ENCODE measurements at places on chromosomes 3 and 15.
A peak's percentile ranks its signal among the peaks of the same experiment; 100 is the strongest.

GRCh38 chr3:128665362-128666021 is 14.9 kb upstream of the RPN1 start:
- no peak for DNase-seq

GRCh38 chr3:124217542-124217941 is 225.6 kb upstream of the ROPN1 start:
- no peak for DNase-seq

GRCh38 chr15:51726302-51727073 is 11.0 kb downstream of the LYSMD2 start:
- no peak for DNase-seq

DNA sequence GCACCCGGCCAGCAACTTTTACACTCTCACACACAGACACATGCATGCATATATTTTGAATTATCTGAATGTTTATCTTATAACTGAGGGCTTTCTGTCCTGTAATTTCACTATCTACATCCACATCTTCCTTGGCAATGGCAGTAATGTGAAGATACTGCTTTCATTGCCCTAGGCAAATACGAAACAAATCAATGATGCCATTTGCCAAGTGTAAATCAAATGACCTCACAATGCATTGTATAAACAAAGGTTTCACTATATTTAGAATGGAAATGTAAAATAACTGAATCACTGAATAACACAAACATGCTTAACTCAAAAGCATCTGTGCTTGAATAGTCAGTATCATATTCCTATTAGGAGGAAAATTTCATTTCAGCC is 455.6 kb downstream of the TBL1XR1 start:
- DNase-seq = no peak

DNA sequence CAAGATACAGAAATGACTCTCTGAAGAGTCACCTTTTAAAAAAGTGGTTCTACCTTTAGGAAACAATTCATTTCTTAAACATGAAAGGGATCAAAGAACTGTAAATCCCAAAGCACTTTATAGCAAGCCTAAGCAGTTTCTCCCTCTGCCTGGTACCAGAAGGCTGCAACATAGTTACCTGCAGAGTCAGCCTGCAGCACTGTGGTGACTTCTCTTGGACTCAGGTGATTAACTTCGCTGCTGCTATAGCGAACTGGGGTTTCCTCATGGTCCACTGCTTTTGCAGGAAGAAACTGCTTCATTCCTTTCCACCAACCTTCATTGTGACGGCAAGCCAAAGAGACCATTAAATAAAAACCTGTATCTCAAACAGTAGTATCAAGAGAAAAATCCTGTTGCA is 37.3 kb downstream of the ST3GAL6 start:
- no peak for DNase-seq

DNA sequence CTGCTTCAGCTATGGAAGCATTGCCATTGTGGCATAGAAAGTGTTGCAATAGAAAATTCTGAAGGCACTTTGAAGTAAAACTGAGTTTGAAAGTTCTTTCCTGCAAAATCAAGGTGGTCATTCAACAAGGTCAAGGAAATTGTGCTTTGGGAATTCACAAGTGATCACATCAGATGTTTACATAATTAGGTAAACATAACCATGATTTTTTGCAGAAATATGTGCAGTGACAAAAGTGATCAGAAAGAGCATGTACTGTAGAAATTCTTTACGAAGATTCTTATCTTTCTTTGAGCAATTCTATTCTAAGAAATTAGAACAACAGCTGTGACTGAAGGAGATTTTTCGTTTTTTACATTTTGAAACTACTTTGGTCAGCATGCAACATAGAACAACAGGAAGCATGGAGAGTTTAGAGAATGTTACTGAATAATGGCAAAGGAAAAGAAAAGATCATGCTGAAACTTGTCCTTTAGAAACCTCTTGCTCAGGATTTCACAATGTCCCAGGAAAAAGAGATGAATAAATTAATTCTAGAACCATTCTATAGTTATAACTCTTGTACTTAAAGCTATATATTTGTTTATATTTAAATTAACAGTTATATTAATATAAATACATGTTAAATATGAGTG is 643.4 kb upstream of the ARPP21 start:
- no peak for DNase-seq

GRCh38 chr3:113606539-113607218 is 74.3 kb downstream of the SIDT1 start:
- peak; percentile 17 for DNase-seq

GRCh38 chr15:40766906-40767837 is 2.6 kb upstream of the C15orf62 start:
- DNase-seq = no peak

DNA sequence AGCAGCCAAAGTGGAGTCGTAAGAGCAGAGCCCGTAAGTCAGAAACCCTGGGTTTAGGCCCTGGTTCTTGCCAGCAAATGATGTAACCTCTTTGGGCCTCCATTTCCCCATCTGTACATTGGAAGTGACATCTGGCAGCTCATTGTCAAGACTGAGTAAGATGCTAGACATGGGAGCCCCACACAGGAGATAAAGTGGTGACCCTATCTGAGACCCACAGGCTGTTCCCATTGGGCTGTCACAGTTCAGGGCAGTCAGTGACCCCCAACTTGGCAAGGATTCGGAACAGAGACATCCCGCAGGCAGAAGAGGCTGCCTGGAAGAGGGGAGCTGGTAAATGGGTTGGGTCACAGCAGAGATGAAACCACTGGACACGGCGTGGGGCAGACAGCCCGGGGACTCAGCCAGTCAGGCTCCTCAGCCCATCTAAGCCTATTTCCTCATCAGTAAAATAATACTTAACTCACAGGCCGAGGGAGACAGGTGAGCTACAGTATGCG is 1.8 kb downstream of the CLN6 start:
- DNase-seq = no peak

- no peak for DNase-seq
Observed at GRCh38 chr15:70245932-70246622, 148.4 kb upstream of the TLE3 start.

DNA sequence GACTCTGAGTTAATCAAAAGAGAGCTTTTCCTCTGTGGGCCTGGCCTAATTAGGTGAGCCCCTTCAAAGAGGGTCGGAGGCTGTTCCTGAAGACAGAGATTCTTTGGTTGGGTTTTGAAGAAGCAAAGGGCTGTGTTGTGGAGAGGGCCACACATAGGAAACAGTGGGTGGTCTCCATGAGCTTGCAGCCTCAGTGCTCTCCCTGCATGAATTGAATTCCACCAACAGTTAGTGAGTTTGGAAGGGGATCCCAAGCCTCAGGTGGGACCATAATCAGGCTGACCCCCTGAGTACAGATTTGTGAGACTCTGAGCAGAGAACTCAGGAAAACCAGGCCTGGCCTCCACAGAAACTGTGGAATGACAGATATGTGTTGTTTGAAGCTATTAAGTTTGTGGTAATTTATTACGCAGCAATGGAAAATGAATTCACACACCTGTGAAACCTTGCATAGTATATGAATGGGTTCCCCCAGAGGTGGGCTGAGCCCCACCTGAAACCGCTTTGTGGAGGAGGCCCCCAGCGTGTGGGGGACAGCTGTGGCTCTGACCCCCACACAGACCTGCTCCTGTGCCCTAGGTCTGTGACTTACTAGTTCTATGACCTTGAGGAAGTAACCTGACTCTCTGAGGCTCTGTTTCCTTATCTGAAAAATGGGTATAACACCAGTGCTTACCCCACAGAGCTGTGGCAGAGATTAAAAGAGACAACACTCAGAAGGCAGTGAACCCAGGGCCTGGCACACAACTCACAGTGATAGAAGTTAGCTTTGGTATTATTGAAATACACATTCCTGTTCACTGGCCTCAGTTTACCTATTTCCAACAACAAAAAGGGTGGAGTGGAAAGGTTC is 431.3 kb downstream of the FOXP1 start:
- DNase-seq = no peak

GRCh38 chr3:32570421-32571191 is at the start of gene DYNC1LI1:
DYNC1LI1 (minus strand) TSS chr3:32570858; CDS start chr3:32570770, 88 bp downstream.
- peak; percentile 94 for DNase-seq

GRCh38 chr3:13507570-13508339 is 27.6 kb downstream of the HDAC11 start:
- DNase-seq = no peak

DNA sequence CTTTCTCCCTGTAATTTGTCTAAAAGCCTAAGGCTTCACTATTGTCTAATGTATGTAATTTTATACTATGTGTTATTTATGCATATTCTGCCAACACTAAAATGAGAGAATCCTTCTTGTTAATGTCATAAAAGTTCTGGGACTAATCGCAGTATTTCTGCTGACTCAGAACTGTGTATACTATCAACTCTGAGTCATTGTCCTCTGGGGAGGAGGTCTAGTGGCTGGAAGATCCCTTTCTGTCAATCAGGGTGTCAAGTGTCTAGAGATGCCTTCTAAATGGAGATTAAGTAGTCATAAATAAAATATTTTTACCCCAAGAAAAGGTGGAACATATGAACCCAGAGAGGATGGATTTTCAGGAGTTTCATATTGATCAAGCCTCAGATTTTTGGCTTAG is 473.4 kb downstream of the AGBL1 start:
- DNase-seq = no peak

DNA sequence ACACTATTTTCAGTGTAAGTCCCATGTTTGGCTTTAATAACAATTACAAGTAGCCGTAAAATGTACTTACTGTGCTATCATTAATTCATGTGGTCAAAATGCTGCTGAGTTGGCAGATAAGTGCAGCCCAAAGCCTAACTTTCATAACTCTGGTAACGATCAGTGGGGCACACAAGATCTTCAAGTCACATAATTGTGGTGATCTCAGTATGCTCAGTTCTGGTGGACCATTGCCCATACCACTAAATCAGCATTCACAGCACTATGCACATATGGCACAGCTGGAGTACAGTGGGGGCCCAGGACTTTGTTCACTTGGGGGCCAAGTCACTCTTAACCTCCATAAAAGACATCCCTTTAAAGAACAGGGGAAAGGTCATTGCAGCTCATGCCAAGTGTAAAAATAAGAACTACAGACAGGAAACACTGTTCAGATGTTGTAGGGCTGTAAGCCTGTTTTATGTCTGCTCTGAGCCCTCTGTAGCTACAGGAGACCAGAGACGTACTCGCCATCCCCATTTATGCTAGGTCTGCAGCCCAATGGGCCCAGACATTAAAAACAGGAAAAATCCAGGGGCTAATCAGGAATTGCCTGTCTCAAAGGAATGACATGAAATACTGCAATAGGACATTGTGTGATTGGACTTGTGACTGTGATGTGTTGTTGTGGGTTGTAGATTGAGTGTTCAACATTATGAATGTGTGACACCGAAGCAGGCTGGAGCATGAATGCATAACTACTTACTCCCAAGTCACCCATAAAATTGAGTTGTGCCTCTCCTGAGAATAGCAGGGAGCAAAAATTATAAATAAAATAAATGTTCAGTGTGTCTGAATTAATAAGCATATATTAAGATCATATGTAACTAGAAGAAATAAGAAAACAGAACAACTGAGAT is 282.5 kb upstream of the EPHA3 start:
- no peak for DNase-seq

- no peak for DNase-seq
Observed at GRCh38 chr3:156518726-156519125, 36.2 kb downstream of the SSR3 start.

DNA sequence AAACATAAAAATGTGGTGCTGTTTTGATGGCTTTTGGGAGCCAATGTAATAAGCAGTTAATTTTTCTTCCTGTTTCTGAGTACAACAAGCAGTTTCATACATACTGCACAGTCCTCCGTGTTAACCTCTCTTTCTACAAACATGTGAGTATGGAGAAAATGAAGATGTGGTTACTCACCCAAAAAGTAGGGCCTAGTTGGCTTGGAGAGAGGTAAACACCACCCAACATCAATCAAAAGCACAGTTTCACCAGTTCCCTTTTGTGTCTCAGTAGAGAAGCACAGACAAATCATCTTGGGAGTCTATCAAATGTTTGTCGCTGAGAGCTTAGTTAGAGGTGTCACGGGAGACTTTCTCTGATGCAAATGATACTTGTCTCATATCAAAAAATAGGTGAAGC is 320.2 kb downstream of the UNC13C start:
- no peak for DNase-seq

DNA sequence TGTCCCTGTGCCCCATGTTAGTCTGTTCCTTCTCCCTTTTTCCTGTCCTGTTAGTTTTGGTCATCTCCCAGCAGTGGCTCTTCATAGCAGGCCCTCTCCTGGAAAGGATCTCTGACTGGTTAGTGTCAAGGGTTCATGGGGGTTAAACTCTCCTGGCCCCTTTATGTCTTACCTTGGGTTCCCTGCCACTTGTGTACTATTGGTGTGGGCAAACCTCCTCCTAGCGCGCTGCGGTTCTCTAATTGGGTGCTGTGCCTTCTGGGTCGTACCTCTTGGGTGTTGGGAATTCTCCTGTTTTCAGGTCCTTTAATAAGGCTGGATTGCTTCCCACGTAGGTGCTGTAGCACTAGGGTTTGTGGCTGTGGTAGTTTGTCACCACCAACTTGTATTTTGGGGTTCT is 18.8 kb downstream of the GMPS start:
- DNase-seq = no peak

DNA sequence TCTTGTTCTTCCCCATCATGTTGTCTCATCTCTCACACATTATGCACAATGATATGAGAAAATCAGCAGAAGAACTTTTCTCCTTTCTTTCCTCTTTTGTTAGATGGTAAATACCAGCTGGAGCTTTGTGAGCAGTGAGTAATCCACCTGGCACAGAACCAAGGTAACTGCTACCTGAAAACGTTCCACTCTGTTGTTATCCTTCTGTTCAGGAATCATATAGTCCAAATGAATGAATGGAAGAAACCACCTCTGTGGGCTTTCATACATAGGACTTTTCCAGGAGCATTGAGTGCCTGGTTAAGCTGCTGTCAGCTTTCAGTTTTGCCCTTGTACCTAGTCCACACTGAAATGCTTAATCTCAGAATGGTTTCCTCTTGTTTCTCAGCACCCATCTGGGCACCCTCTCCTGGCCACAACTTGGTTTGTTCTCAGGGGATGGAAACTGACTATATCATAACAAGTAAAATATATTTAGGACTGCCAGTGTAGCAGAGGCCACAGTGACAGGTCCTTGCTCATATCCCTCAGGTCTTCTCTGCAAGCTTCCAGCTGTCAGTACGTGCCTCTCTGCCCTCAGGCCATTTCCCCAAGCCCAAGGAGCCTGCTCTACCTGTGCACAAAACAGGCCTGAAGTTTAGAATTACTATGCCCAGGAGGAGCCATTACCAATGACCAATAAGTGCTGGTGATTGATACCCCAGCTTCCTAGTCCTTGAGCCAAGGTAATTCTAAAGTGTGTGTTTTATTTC is 23.5 kb upstream of the SLC4A7 start:
- no peak for DNase-seq

DNA sequence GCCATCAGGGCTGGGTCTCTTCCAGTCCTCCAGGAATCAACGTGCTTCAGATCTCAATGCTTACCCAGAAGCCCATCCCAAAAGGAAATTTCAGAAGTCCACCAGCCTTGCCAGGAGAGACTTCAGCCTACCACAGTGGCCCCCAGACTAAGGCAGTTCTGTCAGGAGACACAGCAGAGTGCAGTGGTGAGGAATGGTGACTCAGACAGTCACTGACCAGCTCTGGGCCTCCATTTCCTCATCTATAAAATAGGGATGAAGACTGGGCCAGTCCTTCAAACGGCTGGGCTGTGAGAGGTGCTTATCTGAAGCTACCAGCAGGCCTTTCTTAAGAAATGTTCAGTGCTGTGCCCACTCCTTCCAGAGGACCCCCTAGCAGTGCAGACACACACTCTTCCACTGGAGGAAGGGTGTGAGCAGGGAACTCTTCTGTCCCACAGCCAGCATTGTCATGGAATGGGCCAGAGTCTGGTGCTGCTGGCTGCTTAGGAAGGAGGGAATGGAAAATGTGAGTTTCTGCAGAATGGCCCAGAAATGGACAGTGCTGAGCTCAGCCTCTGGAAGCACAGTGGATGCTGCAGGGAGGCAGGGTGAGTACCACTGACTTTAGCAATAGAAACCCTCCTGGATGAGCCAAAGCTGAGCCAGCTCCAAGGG is 41.6 kb upstream of the DUSP7 start:
- DNase-seq = no peak

All from stimulated activated CD8-positive, alpha-beta memory T cell treated with anti-CD3 and anti-CD28 coated beads, Interleukin-2, amount 100 ng/mL, for 48 hours (primary cell).